ENCODE measurements at places on chromosomes 12 and 14. TPM values are rescaled to one million over a fixed set of nuclear protein-coding genes. Genes with fewer than 3 reads are reported as not detected.

The GZMH gene
- 0.90 TPM for total RNA-seq

The MGP gene
- total RNA-seq = 4,815 TPM

The PLXNC1 gene
- 15.3 TPM for total RNA-seq

The MSRB3 gene
- 329 TPM for total RNA-seq

The GPRC5A gene
- total RNA-seq = 16.2 TPM

The FAM186B gene
- total RNA-seq = 0.14 TPM

The XPOT gene
- total RNA-seq = 69.4 TPM

The PTGES3 gene
- total RNA-seq = 132 TPM

The SPX gene
- total RNA-seq = not detected

The GPRC5D gene
- total RNA-seq = not detected

The VSX2 gene
- total RNA-seq = not detected

The TMEM233 gene
- total RNA-seq = 0.90 TPM

The CLEC4D gene
- 2.7 TPM for total RNA-seq

The FAM216A gene
- total RNA-seq = 6.0 TPM

The FBRSL1 gene
- total RNA-seq = 34.0 TPM

The RPL10L gene
- not detected for total RNA-seq

The PTCSC3 gene
- not detected for total RNA-seq

The CCDC38 gene
- total RNA-seq = not detected

The MYH6 gene
- not detected for total RNA-seq

The JDP2 gene
- total RNA-seq = 54.8 TPM

The GALNT8 gene
- total RNA-seq = 2.6 TPM

The RBP5 gene
- total RNA-seq = 5.1 TPM

The USP5 gene
- total RNA-seq = 87.0 TPM

The KCNH3 gene
- 0.28 TPM for total RNA-seq

The BIN2 gene
- total RNA-seq = 5.6 TPM

The GZMB gene
- 0.79 TPM for total RNA-seq

The CLEC7A gene
- 19.4 TPM for total RNA-seq

The EPYC gene
- total RNA-seq = not detected

The PUS1 gene
- 12.5 TPM for total RNA-seq

The AICDA gene
- 0.28 TPM for total RNA-seq

The EIF4B gene
- total RNA-seq = 314 TPM

The PRIMA1 gene
- 5.0 TPM for total RNA-seq

The RPGRIP1 gene
- total RNA-seq = 0.10 TPM

The SLC6A13 gene
- not detected for total RNA-seq

The TAS2R8 gene
- not detected for total RNA-seq

The RNASE3 gene
- 0.48 TPM for total RNA-seq

The CLEC4C gene
- total RNA-seq = not detected

The LIN7A gene
- total RNA-seq = 3.6 TPM

The PRB2 gene
- total RNA-seq = not detected

The GPR84 gene
- total RNA-seq = 1.6 TPM

The CCDC197 gene
- not detected for total RNA-seq

The PTPRO gene
- total RNA-seq = 5.6 TPM

The MAP3K12 gene
- total RNA-seq = 21.7 TPM

The OR6C75 gene
- not detected for total RNA-seq

The SERPINA5 gene
- 13.6 TPM for total RNA-seq

The PLEKHD1 gene
- total RNA-seq = 0.14 TPM

The MDP1 gene
- 23.1 TPM for total RNA-seq
